NCI-H1436 treated with DMSO at 0.1 percent for 48 hours (cell line): ENCODE measurements at places on chromosomes 2 and 18.

DNA sequence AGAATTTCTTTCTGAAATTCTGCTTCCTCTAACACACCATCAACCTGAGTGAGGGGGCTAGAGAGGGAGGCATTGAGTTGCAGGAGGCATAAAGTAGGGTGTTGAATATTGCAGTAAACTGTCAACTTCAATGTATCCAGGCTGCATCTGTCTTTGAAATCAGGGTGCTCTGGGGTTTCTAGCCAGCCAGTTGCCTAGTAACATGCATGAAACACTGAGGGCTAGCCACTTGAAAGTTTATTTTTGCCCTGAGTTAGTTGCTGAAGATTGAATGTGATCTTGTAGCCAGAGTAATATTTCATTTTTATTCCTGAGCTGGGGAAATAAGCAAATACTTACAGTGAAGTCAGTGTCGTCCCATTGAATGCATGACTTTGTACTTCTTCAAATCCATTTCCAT lies 41.9 kb downstream of the LHCGR start:
- no peak for DNase-seq

GRCh38 chr2:191362841-191363240 lies 117.6 kb downstream of the MYO1B start:
- no peak for DNase-seq

GRCh38 chr18:10367836-10368235 lies 86.6 kb upstream of the APCDD1 start:
- DNase-seq = no peak

DNA sequence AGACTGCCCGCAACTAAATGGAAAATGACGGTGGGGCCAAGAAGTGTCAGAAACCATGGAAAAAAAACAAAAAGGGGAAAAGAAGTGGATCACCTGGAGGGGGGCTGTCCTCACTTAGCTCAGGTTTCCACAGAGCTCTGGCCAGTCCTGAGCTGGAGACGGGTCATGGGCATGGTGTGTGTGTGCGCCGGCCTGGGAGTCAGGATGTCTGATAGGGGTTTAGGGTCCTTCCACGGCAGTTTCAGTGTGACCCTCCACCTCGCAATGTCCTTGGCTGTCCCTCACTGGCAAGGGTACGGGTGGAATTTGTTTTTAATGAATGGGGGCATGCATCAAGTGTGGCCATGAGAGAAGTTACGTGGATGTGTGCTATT lies 133.2 kb upstream of the MEIS1 start:
- DNase-seq = no peak

DNA sequence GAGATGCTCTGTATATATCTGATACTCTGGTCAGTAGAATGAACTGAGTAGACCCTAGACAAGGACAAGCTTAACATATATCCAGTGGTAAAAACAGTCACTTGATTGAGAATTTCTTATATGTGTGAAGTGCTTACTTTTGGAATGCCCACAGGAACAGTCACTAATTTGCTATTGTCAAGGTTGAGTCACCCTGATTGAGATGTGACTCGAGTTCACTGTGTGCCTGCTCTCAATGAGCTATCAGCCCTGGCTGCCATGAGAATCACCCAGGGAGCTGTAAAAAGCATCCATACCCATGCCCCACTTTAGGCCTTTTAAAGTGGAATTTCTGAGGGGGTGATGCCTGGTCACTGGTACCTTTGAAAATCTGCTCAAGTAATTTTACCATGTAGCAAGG lies 283.7 kb downstream of the SUCLG1 start:
- DNase-seq = no peak

DNA sequence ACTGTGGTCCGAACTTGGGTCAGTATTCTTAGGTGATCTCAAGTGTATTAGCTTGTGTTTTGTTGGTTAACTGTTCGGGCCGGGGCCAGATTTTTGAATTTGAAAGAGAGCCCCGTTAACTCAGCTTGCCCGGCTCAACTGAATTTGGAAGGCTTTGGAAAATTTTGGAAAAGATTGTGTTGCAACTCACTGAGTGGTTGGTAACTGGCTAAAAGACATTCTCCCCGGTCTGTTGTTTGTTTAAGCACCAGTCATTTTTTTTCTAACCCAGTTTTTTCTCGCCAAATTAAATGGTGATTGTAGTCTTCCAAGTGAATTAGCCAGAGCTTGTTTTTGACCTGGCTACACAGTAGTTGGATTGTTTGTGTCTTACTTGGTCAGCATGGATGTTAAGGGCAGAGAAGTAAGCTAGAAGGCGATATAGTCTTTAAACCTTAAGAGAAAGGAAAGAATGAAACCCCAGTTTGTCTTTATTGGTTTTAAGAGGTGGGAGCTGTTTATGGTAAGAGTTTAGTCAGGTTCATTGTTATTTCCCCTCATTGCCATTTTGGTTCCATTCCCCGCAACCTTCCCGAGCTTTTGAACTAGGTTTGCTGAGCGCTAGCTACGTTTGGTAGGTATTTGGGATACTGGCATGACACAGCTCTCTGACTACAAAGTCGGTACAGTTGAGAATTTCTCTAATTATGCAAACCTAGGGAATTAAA lies 2.4 kb downstream of the MAP4K4 start:
- DNase-seq = no peak

GRCh38 chr2:158686210-158686691 lies 108.9 kb upstream of the DAPL1 start:
- DNase-seq = no peak

GRCh38 chr2:19369341-19369955 lies 11.0 kb upstream of the OSR1 start:
- no peak for DNase-seq

DNA sequence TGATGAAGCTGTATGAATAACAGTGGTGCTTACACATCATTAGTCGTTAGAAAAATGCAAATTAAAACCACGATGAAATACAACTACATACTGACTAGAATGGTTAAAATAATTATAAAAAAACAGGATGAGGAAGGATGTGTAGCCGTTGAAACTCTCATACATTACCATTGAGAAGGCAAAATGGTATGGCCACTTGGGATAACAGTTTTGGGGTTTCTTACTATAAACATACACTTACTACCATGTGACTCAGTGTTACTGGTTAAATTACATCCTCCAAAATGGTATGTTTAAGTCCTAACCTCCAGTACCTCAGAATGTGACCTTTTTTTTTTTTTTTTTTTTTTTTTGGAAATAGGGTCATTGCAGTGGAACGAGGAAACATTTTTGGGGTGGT lies 58.4 kb downstream of the UBE2E3 start:
- DNase-seq = no peak

GRCh38 chr2:42851186-42851585 lies 58.8 kb upstream of the HAAO start:
- DNase-seq = no peak

DNA sequence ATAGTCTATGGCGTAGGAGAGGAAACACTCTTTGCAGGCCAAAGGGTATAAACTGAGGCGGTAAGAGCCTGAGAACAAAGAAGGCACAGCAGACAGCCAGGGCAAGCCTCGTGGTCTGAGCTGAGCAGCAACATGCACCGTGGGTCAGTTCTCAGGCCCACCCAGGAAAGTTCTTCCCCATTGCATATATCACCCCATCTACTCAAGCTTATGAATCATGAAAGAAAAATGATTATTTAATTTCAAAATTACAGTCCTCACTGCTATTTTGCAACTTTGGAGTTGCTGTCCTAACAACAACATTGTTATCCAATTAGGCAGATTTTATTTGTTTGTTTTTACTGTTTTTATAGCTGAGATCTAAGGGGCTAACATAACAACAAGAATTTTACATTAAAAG lies 54.7 kb upstream of the RIOK3 start:
- no peak for DNase-seq

GRCh38 chr2:172278667-172279066 lies 148.7 kb upstream of the ITGA6 start:
- no peak for DNase-seq

DNA sequence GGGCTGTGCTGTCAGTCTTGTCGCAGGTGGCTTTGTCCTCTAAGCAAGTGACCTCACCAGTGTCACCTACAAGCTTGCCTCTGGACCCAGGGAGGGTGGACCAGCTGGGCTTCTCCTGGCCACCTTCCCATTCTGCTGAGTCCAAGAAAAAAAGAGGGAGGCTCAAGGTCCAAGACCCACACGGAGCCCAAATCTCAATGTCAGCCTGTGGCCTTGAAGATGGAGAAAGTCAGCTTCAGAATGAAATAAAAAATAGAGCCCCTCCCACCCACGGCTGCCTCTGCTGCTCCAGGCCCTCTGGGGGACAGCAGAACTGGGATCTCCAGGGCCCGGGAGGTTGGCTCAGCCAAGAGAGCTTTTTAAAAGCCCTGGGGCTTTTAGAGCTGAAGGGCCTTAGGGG lies 145.9 kb downstream of the TNS1 start:
- no peak for DNase-seq

GRCh38 chr18:22082408-22082807 lies 87.0 kb upstream of the GATA6 start:
- DNase-seq = no peak

- no peak for DNase-seq
These were observed 43.7 kb downstream of the RPIA start for GRCh38 chr2:88735133-88735532.
